Choroid plexus epithelial cell (primary cell): ENCODE measurements at places on chromosomes 6 and 20.

- peak; percentile 62 for DNase-seq
These were observed 16.7 kb downstream of the TAB2 start for GRCh38 chr6:149334201-149334600.

DNA sequence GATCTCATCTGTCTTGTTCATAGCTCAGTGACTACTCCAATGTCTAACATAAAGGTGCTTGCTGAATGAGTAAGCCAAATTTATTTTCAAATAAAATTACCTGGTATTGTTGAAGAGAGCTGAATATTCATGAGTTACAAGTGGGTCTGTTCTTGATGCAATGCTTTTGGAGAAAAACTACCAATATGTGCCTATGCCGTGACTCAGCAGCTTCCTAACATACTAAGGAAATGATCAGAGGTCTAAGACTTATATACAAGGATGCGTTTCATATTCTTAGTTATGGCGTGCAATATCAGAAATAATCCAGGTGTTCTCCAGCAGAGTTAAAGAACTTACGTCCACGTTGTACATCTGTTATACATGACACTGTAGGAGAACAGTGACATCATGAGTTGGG is 5.1 kb downstream of the FAM120B start:
- peak; percentile 22 for DNase-seq

DNA sequence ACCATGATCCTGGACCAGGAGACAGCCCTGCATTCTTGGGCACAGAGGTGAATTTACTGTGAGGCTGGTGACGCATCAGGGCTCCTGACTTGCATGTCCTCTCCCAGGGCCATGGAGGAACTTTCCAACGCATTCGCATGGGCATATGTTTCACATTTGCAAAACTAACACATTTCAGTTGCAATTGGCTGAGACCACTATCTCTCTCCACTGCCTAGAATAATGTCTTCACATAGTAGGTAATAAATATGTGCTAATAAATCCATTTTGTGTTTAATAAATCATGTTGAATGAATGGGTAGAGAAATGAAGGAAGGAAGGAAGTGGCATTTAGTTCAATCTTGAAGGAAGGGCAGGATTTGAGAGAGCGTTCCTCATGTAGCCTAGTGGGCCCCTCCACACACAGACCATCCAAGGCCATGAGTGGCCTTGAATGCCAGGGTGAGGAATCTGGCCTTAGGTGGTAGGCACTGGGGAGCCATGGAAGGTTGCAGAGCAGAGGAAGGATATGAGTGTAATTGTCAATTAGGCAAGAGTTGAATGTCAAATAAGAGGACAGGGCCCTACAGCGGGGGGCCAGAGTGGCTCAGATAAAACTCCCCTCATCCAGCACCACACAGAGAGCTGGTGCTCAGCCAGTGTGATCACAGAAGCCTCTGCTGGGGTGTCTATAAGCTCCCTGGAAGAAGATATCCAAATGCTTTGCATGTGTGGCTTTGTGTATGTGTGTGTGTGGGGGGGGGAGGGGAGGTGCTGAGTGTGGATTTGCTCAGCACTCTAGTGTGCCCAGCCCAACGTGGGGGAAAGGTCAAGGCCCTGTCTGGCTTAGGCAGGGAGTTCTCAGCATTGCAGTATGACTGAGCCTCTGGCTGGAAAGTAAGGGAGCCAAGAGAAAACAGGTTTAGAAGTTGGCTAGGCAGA is 30.9 kb upstream of the CCN5 start:
- DNase-seq = no peak

DNA sequence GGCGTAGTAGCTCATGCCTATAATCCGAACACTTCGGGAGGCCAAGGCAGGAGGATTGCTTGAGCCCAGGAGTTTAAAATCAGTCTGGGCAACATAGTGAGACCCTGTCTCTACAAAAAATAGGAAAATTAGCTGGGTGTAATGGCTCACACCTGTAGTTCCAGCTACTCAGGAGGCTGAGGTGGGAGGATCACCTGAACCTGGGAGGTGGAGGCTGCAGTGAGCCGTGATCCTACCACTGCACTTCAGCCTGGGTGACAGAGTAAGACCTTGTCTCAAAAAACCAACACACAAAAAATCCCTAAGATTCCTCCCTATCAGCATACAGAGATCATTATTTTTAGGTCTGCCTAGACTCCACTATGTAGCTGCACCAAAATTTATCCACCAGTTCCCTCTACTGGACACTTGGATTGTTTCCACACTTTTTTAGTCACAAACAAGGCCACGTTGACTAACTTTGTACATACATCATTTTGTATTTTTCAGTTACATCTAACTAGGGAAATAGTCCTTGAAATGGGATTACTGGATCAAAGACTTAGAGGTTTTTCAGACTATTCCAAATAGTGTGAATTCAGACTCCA is 3.6 kb upstream of the PHF1 start:
- DNase-seq = peak; percentile 86

GRCh38 chr6:1436334-1437306 is 47.2 kb downstream of the FOXF2 start:
- DNase-seq = peak; percentile 86

- no peak for DNase-seq
These were observed 3.1 kb upstream of the CAP2 start for GRCh38 chr6:17390276-17390675.

- no peak for DNase-seq
These were observed 14.0 kb downstream of the PLAGL1 start for GRCh38 chr6:143993965-143994646.

- no peak for DNase-seq
These were observed 237.5 kb upstream of the ECI2 start for GRCh38 chr6:4372866-4373265.

- DNase-seq = no peak
These were observed 24.8 kb downstream of the GRM4 start for GRCh38 chr6:34120953-34121675.

DNA sequence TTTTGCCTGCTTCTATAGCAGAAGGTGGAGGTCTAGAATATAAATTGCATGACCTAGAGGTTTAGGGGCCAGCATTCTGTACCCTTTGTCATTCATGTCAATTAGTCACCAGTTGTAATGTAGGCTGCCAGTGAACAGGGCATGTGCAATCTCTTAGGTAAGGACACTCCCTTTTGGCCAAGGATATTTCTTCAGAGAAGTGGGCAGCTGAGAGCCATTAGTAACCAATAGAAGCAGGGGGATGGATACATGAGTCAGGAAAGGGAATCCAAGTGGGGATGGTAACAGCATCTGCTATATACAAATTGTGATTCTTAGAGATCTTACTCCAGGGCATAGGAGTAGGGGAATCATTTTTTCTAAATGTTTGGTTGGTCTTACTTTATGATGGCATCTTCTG is 494.2 kb upstream of the JAG1 start:
- DNase-seq = no peak

DNA sequence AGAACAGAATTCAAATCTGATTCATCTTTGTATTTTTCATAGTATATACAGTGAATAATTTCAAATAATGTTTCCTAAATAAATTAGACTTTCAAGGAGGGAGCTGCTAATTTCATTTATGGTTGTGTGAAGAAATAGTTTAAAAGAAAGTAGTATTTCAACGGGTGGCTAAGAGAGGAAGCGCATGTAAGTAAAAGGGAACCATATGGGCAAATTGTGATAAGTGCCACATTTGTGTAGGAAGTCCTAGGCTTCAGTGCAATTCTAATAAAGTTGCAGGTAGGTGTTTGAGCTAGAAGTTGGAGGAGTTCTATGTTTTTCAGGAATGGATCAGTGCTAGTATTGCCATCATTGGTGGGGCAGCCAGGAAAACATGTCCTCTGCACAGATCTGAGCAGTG is 178.8 kb upstream of the PRDM1 start:
- no peak for DNase-seq
